ENCODE measurements at places on chromosomes 2 and 18. TPM values are rescaled to one million over a fixed set of nuclear protein-coding genes. Genes with fewer than 3 reads are reported as not detected.

SALL3 gene
- total RNA-seq, result not detected

G6PC2 gene
- not detected for total RNA-seq

HOXD3 gene
- total RNA-seq, result not detected

CCBE1 gene
- total RNA-seq, result not detected

MEP1B gene
- 0.20 TPM for total RNA-seq

GULP1 gene
- total RNA-seq, result not detected

SCN2A gene
- total RNA-seq, result 0.21 TPM

UGT1A4 gene
- not detected for total RNA-seq

TMEM214 gene
- 86.6 TPM for total RNA-seq

ITPRIPL1 gene
- total RNA-seq, result 56.9 TPM

ERFE gene
- total RNA-seq, result not detected

FZD7 gene
- 3.4 TPM for total RNA-seq

LRPPRC gene
- 70.0 TPM for total RNA-seq

VWC2L gene
- not detected for total RNA-seq

PPP1CB gene
- 153 TPM for total RNA-seq

MC5R gene
- total RNA-seq, result 0.12 TPM

COL6A3 gene
- 1.5 TPM for total RNA-seq

CCDC150 gene
- 18.6 TPM for total RNA-seq

ZNF892 gene
- total RNA-seq, result 3.9 TPM

CYP27C1 gene
- total RNA-seq, result not detected

PPIL3 gene
- total RNA-seq, result 40.2 TPM

REG1B gene
- not detected for total RNA-seq

UGT1A5 gene
- not detected for total RNA-seq

GKN2 gene
- not detected for total RNA-seq

LRRC30 gene
- not detected for total RNA-seq

SPHKAP gene
- total RNA-seq, result not detected

GEN1 gene
- 40.0 TPM for total RNA-seq

All from activated CD8-positive, alpha-beta memory T cell treated with anti-CD3 and anti-CD28 coated beads, Interleukin-2, amount 10 ng/mL, durations not matched to agents 7 days and 5 days (primary cell).